HEK293T (cell line): ENCODE measurements at places on chromosomes 1 and 21.
A peak's percentile ranks its signal among the peaks of the same experiment; 100 is the strongest.

DNA sequence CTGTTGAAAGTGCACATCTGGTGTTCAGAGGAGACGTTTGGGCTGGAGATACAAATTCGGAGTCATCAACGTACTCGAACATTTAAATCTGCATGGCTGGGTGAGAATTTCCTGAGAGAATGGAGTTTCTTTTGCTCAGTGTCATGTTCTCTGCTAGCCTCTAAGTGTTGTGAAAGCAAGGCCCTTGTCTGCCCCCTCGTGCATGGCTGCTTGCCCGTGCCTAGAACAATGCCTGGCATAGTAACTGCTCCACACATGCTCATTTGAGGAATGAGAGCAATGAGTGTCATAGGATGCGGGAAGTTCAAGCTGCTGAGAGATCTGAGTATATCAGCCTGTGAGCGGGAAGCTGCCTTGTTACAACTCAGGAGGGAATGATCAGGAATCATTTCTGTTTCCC is 171.1 kb upstream of the CSF3R start:
- no peak for DNase-seq

DNA sequence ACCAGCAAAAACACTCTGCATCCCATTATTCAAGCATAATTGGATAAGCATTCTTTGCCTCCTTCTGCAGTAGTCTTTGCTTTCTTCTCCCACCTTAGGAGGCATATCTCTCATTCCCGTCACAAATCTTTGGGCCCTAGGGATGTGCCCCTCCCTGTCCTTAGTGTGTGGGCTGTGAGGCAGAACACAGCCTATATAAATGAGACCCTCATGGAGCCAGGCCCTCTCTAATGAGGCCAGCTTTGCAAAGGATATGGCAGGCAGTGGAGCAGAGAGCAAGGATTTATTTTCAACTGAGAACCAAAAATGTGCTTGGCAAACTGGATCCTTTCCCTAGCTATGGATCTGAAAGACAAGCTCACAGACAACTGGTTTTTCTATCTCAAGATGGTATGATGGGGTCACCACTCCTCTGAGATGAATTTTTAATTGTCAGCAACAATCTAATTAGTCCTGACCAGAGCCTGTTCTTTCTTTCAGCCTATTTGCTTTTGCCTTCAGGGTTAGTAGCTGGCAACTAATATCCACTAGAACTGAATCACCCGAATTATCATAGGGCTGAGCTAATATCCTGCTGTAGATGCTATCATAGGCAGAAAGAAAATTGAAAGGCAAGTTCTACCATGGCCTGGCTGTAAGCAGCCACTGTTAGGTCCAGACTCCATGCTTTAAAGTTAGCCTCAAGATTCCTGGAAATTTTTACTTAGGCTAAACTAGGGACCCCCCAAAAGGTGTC is 134.2 kb downstream of the SYT2 start:
- DNase-seq: no peak

DNA sequence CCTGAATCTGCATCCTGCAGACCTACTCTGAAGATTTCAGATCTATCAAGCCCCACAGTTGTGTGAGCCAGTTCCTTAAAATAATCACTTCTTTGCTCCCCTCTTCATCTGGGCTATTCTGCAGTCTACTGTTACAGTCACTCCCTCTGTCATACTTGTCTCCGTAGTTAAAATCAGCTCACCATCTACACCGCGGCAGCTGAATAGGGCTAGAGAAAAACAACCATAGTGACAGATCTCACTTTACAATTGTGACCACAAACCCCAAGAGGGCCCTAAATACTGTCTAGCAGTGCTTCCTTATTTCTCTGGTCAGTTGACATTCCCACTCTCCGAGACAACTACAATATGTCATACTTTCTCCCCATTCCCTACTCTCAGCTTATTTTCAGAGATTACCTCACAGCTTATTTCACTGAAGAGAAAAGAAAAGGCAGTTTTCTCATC is 12.9 kb downstream of the DESI2 start:
- peak; percentile 25 for DNase-seq

DNA sequence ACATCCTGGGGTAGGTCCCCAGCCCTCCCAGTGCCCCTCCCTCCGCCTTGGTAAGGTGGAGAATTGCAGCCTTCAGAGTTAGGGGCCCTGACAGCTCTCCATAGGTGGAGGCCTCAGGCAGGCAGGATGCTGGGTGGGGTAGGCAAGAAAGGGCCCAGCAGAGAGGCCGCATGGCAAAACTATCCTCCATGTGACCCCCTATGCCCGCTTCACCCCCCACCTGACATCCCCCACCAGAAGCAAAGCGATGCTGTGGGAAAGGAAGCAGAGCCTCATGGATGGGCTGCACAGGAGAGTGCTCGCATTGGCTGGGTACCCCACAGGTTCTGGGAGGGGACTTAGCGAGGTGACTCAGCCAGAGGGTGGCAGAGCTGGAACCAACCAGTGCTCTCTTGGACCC is 1.6 kb downstream of the S100A9 start:
- no peak for DNase-seq

- DNase-seq: no peak
Observed at GRCh38 chr1:73701826-73702225, 496.1 kb downstream of the LRRIQ3 start.

DNA sequence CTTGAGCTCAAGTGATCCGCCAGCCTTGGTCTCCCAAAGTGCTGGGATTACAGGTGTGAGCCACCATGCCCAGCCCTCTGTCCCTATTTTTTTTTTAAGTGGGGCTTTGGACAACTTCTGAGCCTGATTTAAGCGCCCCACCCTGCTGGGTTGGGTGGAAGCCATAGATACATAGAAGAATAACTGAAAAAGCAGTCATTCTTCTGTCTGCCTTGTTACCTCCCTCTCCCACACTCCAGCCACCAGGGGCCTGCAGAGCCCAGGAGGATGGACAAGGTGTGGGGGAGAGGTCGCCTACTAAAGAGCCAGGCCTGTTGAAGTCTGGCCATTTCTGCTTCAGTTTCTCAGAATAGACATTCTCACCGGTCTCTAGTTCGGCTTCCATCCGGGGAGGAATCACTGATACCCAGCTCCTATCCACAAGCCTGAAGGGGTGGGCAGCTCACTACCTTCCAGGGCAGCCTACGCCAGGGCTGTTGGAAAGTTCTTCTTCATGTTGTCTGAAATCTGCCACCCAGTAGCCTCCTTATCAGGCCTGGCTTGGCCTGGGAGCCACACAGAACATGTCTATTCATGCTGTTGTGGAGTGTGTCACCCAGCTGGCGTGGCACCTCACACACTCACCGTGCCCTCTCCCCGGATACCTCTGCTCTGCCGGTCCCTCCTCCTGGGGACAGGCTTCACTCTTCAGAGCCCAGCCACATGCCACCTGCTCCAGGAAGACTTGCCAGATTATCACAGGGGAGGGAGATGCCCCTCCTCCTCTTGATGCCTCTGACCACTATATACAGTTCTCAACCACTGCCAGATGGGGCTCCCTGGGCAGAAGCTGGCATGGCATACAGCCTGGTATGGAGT is 27.7 kb downstream of the KNCN start:
- no peak for DNase-seq

DNA sequence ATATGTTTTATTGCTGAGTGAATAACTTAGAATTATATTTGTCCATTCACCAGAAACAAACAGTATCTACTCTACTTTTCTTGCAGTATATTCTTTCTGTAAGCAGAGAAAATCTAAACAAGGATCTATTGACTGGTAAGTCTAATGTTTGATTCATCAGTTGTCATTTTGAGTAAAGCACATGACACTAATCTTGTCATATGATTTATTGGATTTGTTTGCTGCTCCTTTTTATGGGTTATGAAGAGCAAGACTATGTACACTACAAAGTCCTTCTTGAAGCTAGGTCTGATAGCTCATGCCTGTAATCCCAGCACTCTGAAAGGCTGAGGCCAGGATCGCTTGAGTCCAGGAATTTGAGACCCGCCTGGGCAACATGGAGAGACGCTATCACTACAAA is 23.3 kb downstream of the KMO start:
- DNase-seq: no peak

DNA sequence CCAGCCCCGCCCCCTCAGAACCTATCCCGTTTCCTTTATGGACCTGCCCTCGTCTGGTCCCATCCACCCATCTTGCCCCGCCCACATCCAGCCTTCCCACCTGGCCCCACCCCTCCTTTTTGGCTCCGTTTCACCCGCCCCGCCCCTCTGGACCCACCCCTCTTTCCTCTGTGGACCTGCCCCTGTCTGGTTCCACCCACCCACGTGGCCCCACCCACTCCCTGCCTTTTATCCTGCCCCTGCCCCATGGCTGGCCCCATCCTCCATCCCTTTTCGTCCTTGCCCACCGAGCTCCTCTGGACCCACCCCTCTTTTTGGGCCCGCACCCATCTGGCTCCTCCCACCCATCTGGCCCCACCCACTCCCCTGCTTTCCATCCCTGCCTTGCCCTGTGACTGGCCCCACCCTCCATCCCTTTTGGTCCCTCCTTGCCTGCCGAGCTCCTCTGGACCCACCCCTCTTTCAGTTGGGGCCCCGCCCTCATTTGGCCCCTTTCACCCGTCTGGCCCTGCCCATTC is 177.3 kb downstream of the CAMTA1 start:
- DNase-seq: peak; percentile 82

- no peak for DNase-seq
Observed at GRCh38 chr1:51986718-51987117, 3.8 kb downstream of the RAB3B start.

DNA sequence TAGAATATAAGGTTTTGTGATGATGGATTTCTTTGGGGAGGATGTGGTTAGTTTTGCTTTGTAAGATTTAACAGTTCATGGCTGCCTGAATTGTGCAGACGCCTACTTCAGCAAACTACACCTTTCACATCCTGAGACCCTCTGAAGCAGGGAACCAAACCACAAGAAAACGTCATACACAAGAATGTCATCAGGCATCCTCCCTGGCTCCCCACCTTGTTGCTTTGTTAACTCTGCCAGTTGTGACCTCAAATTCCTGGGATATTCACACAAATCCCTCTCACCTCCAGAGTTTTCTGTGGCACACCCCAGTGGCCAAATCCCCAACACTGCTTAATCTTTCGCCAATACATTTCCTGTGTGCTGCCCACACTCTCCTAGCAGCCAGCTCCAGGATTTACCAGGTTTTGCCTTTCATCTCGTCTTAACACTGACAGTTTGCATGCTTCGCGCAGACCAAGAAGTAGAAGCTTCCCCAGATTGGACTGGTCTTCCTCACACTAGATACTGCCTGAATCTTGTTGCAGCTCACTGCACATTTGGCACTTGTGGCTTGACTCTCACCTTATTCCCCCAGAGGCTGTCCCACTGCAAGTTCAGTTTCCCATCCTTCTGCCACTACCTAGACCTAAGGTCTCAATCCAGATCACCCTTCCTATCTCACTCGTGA is 51.1 kb upstream of the CTTNBP2NL start:
- DNase-seq: no peak

GRCh38 chr1:209106237-209106741 is 477.2 kb upstream of the CAMK1G start:
- no peak for DNase-seq

DNA sequence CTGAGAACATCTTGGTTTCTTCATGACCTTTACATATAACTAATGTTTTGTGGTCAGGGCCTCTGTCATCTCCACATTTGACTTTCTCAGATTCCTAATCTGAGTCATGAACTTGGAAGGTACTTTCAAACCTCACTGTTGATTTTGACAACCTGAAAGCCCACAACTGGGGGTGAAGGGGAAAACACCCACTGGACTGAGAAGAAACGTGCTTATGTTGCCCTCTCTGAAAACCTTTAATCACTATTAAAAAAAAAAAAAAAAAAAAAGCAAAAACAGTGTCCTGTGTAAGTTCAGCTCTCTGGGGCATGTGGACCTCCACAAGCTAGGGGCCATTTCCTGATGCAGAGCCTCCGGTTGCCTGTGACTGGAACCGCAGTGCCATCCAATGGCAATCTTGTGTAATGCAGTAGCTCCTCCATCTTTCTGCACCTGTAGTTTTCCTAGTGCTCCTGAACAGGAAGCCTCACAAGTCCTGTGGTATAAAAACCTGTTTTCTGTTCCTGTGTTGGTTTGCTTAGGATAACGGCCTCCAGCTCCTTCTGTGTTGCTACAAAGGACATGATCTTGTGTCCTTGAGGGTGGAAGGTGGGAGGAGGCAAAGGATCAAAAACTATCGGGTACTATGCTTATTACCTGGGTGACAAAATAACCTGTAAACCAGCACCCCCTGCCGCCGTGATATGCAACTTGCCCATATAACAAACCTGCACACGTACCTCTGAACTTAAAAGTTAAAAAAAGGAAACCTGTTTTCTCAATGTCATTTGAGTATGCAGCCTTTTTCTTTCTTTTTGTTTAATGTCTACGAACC is 124.5 kb downstream of the ZNF648 start:
- DNase-seq: peak; percentile 83

- no peak for DNase-seq
Observed at GRCh38 chr1:198845851-198846250, 207.0 kb downstream of the PTPRC start.

DNA sequence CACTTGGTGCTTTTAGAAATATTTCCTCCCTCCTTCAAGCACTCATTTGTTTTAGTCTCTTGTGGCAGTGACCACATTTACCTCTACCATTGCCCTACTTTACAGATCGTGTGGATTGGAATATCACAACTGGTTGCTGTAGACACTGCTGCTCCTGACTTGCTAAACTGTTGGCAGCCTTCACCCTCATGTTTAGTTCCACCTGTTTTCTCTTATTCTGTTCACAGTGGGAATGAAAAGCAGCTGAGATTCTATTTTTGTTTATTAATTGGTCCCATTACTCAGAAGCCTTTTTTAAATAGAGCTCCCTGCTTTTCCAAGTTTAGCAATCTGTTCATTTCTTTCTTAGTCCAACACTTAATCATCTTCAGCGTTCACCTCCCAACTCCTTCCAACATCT is 308.9 kb downstream of the RWDD3 start:
- no peak for DNase-seq

- no peak for DNase-seq
Observed at GRCh38 chr1:244027491-244028145, 23.5 kb upstream of the ZBTB18 start.

DNA sequence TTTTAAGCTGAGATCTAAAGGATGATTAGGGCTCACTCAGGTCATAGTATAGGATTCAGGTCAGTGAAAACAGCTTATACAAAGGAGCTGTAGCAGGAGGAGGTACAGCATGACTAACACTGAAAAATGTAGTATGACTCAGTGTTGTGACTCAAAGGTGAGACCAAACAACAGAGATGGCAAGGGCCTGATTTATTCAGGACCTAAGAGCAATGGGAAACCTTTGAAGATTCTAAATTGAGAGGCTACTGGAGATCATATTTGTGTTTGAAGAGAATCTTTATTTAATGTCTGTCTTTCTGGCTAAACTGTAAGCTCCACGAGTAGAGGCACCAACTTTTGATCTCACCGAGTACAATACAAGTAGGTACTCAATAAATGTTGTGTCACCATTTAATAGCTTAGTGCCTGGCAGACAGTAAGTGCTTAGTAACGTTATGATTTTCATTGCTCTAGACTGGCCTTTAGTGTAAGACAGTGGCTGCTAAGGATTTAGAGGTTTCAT is 43.5 kb downstream of the PRKAA2 start:
- peak; percentile 30 for DNase-seq
